ENCODE measurements at places on chromosomes 16 and 17.

GRCh38 chr16:53502331-53503269 lies at the start of gene AKTIP:
Gene AKTIP (minus strand): TSS chr16:53503209. CDS start chr16:53500259, 2,950 bp downstream.
- no peak for DNase-seq

- no peak for DNase-seq
These were observed 23.8 kb downstream of the TSC2 start for GRCh38 chr16:2071454-2072202.

GRCh38 chr16:50393858-50394802 lies 25.3 kb upstream of the BRD7 start:
- no peak for DNase-seq

DNA sequence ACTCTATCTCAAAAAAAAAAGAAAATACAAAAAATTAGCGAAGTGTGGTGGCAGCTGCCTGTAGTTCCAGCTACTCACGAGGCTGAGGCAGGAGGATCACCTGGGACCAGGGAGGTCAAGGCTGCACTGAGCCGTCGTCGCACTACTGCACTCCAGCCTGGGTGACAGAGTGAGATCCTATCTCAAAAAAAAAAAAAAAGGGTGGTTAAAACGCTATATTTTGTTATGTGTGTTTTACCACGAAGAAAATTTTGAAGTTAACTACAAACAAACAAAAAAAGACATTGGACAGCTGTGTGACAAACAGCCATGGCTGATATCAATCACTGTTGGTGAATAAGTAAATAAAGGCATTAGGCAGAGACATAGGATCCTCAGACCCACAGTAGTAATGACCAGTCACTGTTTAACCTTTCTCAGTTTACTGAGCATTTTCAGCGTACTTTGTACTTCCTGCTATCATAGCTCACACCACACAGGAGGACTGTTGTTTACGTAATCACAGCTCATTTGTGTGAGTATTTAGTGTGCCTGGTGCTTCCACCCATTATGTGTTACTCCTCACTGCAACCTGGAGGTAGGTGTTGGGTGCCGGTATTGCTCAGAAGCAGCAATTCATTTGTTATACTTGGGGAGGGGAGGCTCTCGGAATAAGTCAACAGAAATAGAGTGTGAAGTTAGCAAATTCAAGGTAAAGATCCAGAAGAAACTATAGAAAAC lies 55.4 kb downstream of the COPRS start:
- no peak for DNase-seq

- DNase-seq = no peak
These were observed 8.2 kb downstream of the FMNL1 start for GRCh38 chr17:45229681-45230409.

DNA sequence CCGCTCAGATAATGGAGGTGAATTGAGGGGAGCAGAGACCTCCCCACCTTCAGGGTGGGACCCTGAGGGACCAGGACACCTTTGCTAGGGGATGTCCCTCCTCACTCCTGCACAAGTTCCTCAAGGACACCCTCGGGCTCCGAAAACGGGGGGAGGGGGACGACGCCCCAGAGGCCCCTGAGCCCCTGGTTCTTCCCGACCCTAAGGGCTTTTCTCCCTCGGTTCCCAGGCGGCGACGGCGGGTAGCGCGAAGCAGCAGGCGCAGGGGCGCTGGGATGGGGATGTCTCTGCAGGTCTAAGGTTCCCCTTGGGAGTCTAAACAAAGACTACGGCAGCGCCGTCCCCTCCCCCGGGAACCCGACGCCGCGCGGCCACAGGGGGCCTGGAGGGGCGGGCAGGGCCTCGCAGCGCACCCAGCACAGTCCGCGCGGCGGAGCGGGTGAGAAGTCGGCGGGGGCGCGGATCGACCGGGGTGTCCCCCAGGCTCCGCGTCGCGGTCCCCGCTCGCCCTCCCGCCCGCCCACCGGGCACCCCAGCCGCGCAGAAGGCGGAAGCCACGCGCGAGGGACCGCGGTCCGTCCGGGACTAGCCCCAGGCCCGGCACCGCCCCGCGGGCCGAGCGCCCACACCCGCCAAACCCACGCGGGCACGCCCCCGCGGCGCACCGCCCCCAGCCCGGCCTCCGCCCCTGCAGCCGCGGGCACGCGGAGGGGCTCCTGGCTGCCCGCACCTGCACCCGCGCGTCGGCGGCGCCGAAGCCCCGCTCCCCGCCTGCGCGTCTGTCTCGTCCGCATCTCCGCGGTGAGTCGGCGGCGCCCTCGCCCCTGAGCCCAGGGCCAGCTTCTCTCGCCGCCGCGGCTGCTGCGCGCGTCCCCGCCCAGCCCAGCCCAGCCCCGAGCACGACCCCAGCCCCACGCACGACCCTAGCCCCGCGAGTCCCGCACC lies 36.7 kb upstream of the NDRG4 start:
- DNase-seq = peak; percentile 8

DNA sequence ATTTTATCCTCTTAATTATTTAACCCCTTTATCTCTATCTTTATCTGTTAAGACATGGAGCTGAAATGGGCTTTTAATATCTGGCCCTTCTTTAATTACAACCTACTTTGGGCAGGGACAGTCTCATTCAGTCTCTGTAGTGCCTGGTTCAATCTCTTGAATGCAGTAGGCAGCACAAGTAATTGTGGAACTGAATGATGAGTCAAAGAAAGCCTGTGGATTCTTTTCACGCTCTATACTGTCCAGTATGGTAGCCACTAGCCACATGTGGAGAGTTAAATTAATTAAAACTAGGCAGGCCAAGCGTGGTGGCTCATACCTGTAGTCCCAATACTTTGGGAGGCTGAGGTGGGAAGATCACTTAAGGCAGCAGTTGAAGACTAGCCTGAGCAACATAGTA lies 9.3 kb downstream of the BPTF start:
- no peak for DNase-seq

- no peak for DNase-seq
These were observed 145.6 kb upstream of the MYOCD start for GRCh38 chr17:12519956-12520594.

GRCh38 chr16:1877089-1877488 lies 5.1 kb upstream of the MEIOB start:
- no peak for DNase-seq

DNA sequence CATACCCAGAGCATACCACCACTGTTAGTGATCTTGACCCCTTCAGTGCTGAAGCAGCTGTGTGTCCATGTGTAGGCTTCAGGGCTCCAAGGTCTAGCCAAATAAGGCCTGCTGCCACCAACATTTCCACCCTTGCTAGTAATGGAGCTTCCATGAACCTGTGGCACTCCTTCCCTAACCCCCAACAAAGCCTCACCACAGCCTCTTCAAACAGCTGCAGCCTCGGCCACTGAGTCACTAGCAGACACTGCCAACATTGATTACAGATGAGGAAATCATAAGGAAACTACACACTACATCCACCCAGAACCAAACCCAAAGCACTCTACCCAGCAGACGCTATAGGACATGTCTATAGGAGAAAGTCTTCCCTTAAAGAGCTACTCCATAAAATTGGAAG lies 610.7 kb downstream of the KCNJ2 start:
- DNase-seq = no peak
